ENCODE measurements at places on chromosomes 1 and 21.

GRCh38 chr1:9929431-9930385, 13.5 kb downstream of the LZIC start:
- DNase-seq: no peak

- no peak for DNase-seq
These were observed 22.1 kb upstream of the GBP2 start for GRCh38 chr1:89147678-89148658.

GRCh38 chr21:41092312-41092711, 75.6 kb upstream of the BACE2 start:
- no peak for DNase-seq

GRCh38 chr1:176033881-176034280, 173.2 kb downstream of the COP1 start:
- DNase-seq: no peak

GRCh38 chr1:184854496-184855140, 100.0 kb upstream of the EDEM3 start:
- DNase-seq: no peak

- no peak for DNase-seq
These were observed 6.8 kb downstream of the CPLANE2 start for GRCh38 chr1:16229976-16230740.

- no peak for DNase-seq
These were observed 1064.9 kb downstream of the TTLL7 start for GRCh38 chr1:82934074-82934473.

DNA sequence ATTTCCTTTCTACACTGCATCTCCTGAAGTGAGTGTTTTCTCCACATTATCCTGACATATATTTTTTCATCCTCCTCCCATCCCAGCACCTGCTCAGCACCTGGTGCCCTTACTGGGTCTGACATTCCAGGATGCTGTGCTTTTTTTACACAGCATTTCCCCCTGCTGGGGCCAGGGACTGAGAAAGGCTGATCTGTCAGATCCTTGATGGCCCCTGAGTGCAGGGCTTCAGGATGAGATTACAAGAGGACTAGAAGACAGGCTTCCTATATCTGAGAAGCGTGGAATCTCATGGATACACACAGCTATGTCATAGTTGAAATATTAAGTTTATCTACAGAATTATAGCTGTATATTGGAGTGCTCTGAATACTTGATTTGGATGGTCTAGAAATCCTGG, 24.4 kb downstream of the RCAN1 start:
- no peak for DNase-seq

GRCh38 chr1:116325104-116325503, 47.9 kb upstream of the ATP1A1 start:
- no peak for DNase-seq

GRCh38 chr1:86933562-86934377, 19.3 kb downstream of the HS2ST1 start:
- DNase-seq: no peak

GRCh38 chr1:17451731-17452130, 12.3 kb upstream of the RCC2 start:
- no peak for DNase-seq

DNA sequence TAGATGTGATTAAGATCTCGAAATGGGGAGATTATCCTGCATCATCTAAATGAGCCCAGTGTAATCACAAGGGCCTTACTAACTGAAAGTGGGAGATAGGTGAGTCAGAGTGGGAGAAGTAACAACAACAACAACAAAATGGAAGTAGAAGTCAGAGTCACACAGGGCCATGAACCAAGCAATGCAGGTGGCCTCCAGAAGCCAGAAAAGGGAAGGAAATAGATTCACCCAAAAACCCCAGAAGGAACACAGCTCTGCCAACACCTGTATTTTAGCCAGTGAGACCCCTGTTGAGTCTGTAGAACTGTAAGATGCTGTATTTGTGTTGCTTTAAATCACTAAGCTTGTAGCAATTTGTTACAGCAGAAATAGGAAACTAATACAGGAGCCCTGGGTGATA, 4.1 kb downstream of the TAGLN2 start:
- DNase-seq: no peak

DNA sequence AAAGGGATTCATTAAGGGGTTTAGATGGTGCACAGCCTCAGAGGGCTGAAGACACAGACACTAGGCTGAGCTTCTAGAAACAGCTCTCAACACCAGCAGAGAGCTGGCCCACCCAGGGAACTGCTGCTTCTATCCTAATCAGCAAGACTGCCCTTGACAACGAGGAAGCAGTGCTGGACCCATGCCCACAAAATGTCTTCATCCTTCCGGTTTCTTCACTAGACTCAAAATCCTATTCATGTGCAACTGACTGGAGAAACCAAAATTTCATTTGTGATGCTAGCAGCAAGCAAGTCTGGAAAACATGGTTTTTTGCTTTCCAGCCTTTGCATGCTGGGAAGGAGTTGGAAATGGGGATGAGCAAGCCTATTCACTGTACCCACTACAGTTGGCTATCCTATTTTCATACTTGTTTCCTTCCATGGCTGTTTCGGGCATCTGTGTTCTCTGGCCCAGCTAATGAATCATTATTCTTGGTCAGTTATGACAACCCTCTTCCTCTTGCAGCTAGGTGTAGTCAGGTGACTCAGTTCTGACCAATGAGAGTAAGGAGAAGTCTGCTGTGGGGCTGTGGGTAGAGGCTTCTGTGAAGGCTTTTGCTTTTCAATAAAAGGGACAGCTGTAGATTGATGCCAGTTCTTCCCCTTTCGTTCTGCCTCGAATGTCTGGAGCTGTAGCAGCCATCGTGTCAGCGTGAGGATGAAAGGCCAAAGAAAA, 14.6 kb upstream of the TMEM61 start:
- DNase-seq: no peak

GRCh38 chr1:50700621-50701020, 259.4 kb downstream of the FAF1 start:
- no peak for DNase-seq

DNA sequence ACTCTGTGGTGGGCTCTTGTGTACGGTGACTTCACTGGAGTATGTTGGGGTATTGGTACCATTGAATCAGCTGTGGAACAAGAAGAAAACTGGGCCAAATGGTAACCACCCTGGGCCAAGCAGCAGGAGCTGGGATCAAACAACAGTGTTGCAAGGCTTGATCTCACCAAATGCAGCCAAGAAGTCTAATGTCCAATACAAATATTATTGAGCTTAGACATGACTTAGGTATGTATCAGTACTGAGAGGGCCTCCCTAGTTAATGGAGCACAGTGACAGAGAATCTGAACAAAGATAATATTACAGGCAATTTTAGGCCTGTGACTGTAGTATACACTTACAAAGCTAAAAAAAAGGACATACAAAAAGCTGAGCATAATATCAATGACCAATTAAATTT, 604.8 kb downstream of the PLA2G4A start:
- no peak for DNase-seq

DNA sequence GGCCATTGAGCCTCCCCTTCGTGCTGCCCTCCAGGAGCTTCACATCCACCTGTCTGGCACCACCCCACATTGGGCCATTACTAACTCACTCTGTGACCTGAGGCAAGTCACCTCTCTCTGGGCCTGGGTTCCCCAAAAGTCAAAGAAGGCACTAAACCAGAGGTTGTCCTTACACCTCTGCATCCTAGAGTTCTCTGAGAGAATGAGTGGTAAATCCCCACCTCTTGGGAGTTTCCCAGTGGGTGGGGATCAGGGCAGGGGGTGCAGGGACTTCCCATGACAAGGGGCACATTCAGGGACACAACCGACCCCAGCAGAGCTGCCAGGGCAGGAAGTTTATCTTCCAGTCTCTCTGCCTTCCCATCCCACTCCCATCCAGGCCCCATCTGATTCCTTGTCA, 99.7 kb downstream of the EPHB2 start:
- DNase-seq: no peak

GRCh38 chr1:171922999-171923398, 81.7 kb downstream of the DNM3 start:
- DNase-seq: no peak

- no peak for DNase-seq
These were observed 14.5 kb upstream of the CCDC185 start for GRCh38 chr1:223378754-223379153.

- DNase-seq: no peak
These were observed 4.8 kb upstream of the TTC4 start for GRCh38 chr1:54710841-54711240.

GRCh38 chr1:20604678-20605077, 15.8 kb downstream of the CDA start:
- no peak for DNase-seq

- DNase-seq: no peak
These were observed 3.9 kb upstream of the EFNA1 start for GRCh38 chr1:155123801-155124200.

DNA sequence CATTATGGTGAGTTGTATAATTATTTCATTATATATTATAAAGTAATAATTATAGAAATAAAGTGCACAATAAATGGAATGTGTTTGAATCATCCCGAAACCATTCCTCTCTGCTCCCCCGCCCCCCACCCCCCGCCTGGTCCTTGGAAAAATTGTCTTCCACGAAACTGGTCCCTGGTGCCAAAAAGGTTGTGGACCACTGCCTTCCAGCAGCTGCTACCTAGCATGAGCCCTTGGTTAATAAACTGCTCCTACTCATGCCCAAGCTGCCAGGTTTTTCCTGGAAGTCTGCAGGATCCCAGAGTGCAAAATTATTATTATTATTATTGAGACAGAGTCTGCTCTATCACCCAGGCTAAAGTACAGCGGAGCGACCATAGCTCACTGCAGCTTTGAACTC, 6.8 kb upstream of the IFNGR2 start:
- DNase-seq: no peak

DNA sequence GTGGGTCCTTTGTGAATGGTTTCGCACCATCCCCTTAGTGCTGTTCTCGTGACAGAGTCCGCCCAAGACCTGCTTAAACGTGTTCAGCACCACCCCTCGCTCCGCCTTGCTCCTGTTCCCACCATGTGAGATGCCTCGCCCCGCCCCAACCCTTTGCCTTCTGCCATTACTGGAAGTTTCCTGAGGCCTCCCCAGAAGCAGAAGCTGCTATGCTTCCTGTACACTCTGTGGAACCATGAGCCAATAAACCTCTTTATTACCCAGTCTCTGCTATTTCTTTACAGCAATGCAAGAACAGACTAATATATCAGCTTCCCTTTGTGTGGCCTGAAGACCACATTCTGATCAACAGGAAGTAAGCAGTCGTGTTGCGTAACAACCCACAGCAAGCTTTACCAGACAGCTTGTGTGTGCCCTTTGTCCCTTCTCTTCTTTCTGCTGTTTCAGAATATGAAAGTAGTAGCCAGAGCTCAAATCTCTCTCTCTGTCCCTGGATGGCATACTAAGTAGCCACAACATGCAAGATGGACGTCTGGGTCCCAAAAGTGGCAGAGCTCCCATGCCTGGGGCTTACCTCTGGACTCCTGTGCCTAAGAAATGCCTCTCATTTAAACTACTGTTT, 14.1 kb downstream of the HENMT1 start:
- peak; percentile 45 for DNase-seq

DNA sequence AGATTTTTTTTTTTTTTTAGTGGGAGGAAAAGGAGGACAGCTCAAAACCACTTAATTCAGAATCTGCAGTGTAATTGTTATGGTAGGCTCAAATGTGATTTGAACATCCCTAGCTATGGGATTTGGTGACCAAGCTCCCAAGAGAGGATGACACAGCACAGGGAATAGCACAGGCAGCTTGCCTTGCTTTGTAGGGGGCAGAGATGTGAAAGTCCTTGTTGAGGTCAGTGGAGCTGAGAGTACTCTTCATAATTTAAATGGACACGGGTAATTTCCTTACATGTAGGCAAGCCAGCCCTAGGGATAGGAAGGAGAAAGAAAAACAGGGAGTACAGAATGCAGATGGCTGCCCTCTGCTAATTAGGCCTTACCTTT, 3.2 kb upstream of the UCK2 start:
- DNase-seq: no peak

GRCh38 chr1:23444104-23444533, 19.6 kb upstream of the TCEA3 start:
- DNase-seq: no peak

GRCh38 chr1:33244143-33244808, 12.0 kb upstream of the ZNF362 start:
- DNase-seq: no peak

GRCh38 chr1:31587720-31588423, 11.6 kb downstream of the TINAGL1 start:
- no peak for DNase-seq

- no peak for DNase-seq
These were observed 29.4 kb upstream of the KCNA10 start for GRCh38 chr1:110548381-110548780.

DNA sequence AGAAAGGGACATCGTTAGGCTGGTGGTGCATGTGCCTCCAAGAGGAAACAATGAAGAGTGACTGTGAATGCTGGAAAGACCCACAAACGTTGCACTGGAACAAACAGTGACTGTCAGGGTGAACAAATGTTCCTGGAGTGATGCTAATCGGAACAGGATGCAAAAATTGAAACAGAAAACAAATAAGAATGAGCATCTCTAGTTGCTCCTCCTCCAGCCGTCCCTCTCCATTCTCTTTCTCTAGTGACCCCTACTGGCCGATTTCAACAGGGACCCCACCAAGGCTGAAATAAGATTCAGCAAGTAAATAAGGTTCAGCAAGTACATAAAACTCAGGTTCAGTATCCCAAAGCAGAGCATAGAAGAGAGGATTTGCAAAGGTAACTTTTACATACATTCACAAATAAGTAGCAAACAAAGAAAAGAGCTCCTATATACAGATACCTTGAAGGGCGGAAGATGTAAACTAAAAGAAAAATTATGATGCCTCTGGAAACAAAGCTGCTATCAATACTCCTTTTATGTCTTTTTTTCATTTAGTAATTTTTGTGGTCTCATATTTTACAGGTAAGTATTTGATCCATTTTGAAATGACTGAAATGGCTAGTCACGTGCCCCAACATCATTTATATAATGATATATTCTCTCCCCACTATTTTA, 836.1 kb upstream of the ADAMTS5 start:
- no peak for DNase-seq

DNA sequence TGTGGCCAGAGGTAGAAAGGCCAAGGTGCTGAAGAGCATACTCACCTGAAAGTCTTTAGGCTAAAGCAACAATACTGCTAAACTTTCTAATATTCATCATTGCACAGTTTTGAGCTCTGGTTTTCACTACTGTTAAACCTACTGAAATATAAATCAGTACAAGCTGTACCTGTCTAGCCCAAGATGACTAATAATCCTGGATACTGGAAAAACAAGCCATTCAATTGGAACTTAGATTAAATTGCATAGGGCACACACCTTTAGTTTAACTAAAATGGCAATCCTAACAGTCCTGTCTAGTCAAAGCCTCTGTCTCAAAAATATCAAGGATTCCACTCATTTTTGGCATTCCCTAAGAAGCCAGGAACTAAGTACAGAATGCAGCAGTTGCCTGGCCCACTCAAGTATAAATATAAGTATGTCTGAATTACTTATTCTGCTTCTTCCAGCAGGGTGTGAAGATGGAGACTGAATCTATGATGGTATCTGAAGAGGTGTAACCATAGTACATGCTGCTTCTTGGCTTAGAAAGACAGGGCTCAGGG, 3.1 kb downstream of the CHML start:
- DNase-seq: no peak

- DNase-seq: no peak
These were observed 43.5 kb downstream of the SNX27 start for GRCh38 chr1:151655371-151655770.

Data from esophagus squamous epithelium (tissue), 5 donors.